ENCODE measurements at places on chromosomes 3 and 15.

DNA sequence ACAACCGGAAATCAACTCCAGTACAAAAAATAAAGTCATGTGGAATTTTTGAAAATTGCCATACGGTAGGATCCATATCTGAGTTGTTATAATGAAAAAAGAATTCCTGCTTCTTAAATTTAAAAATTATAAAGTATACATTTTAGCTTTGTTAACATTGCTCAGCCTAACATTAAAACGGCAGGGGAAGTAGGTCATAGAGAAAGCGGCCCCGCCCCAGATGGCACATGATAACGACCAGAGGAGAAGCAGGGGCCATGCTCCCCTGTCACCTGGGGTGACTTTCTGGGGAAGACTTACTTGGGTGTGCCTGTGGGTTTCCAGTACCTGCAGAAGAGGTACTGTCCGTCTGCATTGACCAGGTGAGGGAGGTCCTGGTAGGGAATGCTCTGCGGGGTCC, 921 bp downstream of the MGLL start:
- no peak for DNase-seq

DNA sequence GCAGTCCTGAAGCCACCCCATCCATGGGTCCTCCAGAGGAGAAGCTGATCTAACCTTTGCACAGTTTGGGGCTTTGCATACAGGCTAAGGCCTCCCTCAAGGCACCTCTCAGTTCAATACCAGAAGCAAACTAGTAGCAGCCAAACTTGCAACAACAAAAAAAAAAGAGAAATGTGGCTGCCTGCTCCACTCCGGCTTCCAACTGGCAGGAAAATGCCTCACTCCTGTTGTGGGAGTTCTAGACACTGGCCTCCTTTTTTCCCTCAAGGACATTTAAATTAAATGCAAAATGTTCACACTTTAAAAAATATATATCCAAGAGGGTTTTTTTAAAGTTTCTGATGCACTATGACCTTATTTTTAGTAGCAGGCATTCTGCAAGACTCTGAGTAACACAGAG, 216.0 kb upstream of the TPM1 start:
- no peak for DNase-seq

- peak; percentile 52 for DNase-seq
Observed at GRCh38 chr15:63347074-63347857, 34.4 kb downstream of the CA12 start.

DNA sequence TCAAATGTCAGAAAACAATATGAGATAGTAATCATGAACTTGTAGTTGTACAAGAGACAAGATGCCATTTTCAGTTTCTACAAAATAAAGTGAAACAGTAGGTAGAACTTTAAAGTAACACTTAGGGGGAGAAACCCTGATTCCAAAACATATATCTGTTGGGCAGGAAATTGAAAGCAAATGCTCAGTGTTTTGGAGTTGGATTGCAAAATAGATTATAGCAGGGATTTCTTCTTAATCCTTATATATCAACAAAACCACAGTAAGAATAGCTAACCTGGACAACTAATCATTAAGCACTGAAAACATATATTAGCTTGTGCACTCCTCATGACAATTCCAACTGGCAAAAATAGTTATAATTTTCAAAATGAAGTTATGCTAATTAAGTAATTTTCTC, 46.9 kb downstream of the COMMD2 start:
- DNase-seq = no peak

GRCh38 chr15:48374472-48374871, 43.2 kb downstream of the DUT start:
- no peak for DNase-seq

- DNase-seq = no peak
Observed at GRCh38 chr3:53069422-53070068, 23.7 kb upstream of the SFMBT1 start.

- peak; percentile 38 for DNase-seq
Observed at GRCh38 chr15:92097474-92098178, 244.1 kb downstream of the SLCO3A1 start.

- no peak for DNase-seq
Observed at GRCh38 chr3:189871418-189871817, 240.2 kb downstream of the TP63 start.

- DNase-seq = peak; percentile 34
Observed at GRCh38 chr3:157405457-157405856, 31.2 kb upstream of the PTX3 start.

- no peak for DNase-seq
Observed at GRCh38 chr15:63203451-63204090, 14.2 kb downstream of the RAB8B start.

- no peak for DNase-seq
Observed at GRCh38 chr15:92898988-92899582, 1.0 kb upstream of the CHD2 start.

GRCh38 chr15:85693277-85693676, 101.4 kb downstream of the KLHL25 start:
- DNase-seq = no peak

DNA sequence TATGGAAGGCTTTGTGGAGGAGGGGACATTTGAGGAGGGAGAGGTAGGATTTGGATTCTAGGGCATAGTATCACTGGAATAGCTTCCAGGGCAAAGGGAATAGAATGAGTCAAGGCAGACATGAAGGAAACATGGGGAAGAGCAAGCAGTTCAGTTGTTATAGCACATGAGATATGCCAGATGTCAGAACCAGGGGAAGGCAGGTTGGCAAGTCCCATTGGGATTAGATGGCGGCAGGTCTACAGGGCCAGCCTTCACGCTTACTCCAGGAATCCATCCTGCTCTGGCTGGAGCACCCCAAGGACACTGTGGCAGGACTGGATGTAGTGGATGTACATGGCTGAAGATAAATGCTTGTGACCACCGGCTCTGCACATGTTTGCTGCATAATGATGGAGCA, 120.4 kb upstream of the ST8SIA2 start:
- no peak for DNase-seq

GRCh38 chr3:142650001-142650693, 54.0 kb downstream of the PLS1 start:
- no peak for DNase-seq

DNA sequence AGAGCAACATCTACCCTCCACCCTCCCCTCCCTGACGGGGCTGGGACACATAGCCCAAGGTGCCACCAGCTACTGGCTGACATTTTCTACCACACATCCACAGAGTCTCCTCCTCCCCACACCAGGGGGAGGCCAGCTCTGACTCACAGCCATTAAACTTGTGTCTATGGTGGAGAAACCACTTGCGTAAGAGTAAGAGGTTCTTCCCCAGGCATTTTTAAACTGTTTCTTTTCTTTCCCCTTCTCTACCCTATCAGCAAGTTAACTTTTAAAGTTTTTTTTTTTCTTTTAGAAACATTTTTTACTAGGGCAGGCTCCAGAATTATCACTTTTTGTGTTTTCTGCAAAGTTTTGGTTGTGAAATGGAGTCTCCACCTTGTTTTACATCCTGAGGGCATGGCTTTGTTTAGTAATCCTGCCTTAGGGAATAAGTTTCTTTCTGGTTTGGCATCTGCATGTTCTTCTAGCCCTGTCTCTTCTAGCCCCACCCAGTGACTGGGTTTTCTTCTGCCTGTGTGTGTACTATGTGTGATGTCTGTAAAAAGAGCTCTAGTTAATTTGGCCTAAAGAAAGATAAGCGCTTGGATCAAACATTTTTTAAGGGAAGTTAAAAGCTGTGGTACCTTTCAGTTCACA, 148.8 kb upstream of the GADL1 start:
- peak; percentile 75 for DNase-seq

Data from fibroblast of gingiva (primary cell).